ENCODE measurements at places on chromosomes 16 and 17.

DNA sequence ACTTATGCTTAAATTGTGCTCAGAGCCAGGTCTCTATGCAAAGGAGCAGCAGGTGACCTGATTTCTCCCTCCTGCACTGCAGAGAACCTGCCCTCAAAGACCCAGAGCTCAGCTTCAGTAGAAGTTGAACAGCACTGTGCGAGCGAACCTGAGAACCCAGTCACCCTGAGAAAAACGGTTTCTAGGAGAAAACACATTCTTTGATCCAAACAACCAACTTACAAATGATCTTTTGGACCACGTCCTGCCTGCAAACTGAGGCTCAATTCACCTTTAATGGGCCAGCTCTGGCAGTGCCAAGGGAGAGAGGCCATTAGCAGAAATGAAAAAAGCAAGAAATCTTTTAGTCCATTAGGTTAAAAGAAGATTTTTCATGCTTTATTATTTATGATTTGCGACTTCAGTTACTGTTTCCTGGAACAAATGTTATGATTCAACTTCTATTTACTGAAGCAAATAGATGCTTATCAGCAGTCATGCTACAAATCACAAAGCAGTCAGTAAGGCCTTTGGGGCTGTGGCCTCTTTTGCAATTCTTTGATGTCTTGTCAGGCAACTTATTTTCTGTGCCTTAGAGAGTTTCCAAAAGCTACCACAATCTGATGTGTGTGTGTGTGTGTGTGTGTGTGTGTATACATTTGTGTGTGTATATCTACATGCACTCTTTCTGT is 65.7 kb upstream of the LRRC37A3 start:
- DNase-seq = no peak

- no peak for DNase-seq
Observed at GRCh38 chr16:67539691-67540635, 11.3 kb downstream of the RIPOR1 start.

- no peak for DNase-seq
Observed at GRCh38 chr16:73775841-73776388, 520.7 kb upstream of the PSMD7 start.

DNA sequence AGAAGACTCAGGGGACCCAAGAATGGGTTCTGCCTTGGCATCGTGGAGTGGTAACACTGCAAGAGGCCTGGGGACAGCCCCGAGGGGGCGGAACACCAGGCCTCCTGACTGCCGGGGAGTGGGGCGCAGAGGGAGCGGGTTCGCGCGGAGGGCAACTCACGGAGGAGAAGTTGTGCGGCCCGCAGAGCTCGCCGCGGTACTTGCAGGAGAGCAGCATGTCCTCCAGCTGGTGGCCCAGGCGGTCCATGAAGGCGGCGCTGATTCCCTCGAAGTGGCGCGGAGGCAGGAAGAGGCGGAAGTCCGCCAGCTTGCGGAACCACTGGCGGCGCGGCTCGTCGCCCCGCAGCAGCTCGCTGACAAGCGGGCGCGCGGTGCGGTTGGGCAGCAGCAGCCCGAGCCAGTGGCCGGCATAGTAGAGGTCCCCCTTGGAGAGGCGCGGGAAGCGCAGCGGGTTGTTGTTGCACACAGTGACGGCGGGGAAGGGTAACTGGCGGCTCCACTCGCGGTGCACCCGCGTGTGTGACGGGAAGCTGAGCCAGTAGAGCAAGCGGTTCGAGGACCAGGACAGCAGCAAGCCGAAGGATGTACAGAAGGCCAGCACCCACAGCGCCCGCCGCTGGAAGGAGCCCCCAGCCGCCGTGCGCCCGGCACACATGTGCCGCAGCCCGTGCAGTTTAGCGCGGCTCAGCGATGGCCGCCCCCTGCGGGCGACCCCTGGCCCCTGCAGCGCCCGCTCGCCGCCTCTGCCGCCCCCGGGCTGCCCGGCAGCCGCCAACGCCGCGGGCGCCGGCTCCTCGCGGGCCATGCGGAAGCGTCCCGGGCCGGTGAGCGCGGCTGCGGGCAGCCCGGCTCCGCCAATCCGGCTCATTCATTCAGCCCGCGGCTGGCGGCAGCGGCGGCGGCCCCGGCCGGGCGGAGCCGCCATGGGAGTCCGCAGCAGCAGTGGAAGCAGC is 1.6 kb downstream of the ASIC2 start:
- DNase-seq = peak; percentile 48

DNA sequence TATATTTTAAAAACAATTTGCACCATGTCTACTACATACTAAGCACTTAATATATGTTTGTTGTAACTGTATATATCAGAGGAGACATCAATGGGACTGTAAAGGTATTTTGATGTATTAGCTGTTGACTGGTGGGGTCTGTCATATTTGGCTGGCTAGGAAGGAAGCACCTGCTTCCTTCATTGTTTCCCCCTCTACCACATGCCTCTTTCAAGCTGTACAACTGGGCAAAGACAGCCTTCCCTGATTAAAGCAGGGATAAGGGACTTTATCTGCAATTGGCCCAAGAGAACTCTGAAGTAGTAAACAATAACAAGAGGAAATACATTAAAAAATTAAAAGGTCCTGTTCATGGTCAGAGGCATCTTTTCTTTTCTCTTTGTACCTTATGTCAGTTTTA is 5.5 kb upstream of the SLFN12L start:
- no peak for DNase-seq

- DNase-seq = no peak
Observed at GRCh38 chr17:72501404-72502370, 380.9 kb downstream of the SOX9 start.

DNA sequence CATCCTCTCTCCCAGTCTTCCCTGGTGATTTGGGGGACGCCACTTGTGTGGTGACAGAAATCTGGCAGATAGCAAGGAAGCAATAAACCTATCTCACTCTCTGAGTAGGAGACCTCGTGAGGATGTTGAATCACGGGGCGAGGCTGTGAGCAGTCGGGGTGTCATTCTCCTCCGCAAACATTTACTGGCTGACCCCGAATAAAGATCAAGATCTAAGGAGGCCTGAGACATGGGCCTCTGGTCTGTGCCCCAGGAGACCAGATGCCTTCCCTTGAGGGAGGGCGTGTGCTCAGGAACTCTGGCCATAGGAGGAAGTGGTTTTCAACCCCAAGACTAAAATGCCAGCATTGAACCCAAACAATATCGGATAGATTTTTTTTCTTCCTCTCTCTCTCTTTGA is 53.1 kb downstream of the FOXL1 start:
- no peak for DNase-seq

- no peak for DNase-seq
Observed at GRCh38 chr17:75612906-75613626, 20.2 kb upstream of the SMIM5 start.

- DNase-seq = no peak
Observed at GRCh38 chr17:38562215-38562569, 43.6 kb downstream of the SRCIN1 start.

Data from neuronal stem cell (in vitro differentiated cells).